SJSA1 (cell line): ENCODE measurements at places on chromosomes 16 and 17.
A peak's percentile ranks its signal among the peaks of the same experiment; 100 is the strongest.

GRCh38 chr16:60363566-60363965 is 1629.5 kb upstream of the GOT2 start:
- DNase-seq = no peak

DNA sequence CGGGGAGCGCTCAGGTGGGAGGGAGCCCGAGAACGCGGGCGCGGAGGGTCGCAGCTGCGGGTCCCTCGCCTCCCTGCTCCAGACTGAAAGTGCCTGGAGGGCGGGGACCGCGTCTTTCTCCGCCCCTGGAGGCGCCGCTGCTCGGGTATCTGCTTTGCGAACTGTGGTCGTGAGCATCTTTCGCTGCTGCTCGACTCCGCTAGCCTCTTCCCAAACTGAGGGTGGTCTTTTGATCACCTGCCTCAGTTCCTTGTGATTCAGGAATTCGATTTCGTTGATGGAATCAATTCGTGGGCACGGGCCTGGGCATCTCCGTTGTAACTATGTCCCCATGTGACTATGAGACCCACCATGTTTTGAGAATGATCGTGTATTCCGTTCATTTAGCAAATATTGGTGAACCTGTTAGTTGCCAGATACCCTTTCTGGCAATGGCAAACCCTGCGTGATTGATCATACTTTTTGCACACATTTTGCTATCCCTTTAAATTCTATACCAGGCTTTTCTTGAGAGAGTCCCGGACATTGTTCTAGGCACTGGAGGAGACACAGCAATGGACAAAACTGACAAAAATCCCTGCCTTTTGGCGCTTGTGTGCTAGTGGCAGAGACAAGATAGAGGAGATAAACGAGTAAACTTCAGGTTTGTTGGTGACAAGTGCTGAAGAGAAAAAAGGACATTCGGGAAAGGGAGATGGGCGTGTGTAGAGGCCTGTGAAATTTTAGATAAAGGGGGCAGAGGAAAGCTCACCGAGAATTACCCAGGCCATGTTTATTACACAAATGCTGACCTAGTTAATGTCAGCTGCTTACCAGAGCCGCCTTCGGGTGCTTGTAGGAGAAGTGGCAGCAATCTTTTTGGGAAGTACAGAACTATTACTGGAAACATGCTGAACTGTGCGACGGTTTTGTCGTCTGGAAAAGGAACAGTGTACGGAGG is 948 bp downstream of the UTP18 start:
- DNase-seq = no peak

- DNase-seq = no peak
Observed at GRCh38 chr17:82065638-82066303, at the start of gene DUS1L. DUS1L (minus strand) TSS chr17:82065804; CDS start chr17:82065059, 745 bp downstream.

- DNase-seq = no peak
Observed at GRCh38 chr17:2697611-2698162, 13.9 kb downstream of the CLUH start.

DNA sequence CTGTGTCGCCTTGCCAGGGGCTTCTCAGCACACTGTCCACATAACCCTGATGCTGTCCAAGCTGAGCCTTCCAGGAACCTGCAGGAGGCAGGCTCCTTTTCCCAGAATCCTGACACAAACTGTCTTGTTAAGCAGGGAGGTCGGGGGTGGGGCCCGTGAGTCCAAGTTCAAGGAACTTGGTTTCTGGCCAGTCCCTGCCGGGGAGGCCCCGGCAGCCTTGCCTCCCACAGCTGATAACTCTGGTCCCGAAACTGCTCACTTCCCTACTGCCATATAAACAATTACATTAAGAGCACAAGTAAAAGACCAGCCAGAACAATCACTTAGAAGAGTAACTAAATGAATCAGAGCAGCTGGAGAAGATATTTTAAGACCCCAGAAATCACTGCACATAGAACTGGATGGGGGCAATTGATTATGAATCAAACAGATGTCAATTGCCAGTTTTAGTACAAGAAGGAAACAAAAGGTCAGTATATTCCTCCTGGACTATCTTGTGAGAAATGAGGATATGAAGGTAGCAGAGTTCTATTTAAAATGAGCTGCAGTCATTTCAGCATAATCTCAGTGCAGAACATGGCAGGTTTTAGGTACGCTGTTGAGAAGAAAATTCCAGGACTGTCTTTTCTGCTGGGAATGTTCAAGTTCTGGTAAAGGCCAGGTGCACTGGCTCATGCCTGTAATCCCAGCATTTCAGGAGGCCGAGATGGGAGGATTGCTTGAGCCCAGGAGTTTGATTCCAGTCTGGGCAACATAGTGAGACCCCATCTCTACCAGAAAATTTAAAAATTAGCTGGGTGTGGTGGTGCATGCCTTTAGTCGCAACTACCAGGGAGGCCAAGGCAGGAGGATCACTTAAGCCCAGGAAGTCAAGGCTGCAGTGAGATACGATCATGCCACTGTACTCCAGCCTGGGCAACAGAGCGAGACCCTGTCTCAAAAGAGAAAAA is 169.8 kb downstream of the PITPNC1 start:
- DNase-seq = peak; percentile 34
